Central memory CD8-positive, alpha-beta T cell (primary cell): ENCODE measurements at places on chromosomes 6 and 20.
A peak's percentile ranks its signal among the peaks of the same experiment; 100 is the strongest.

- no peaks in the 10 kb centered on the region for H3K27me3 ChIP-seq
- peaks cover 43% of the 10 kb centered on the region for H3K36me3 ChIP-seq
- peak overlapping the region; percentile 51 for H3K4me3 ChIP-seq
Measured at GRCh38 chr20:62914970-62915457, 11.3 kb downstream of the DIDO1 start.

- no peaks in the 10 kb centered on the region for H3K36me3 ChIP-seq
- no peak overlapping the region for H3K27ac ChIP-seq
- H3K4me1 ChIP-seq, result no peaks in the 10 kb centered on the region
- DNase-seq, result no peak
- H3K4me3 ChIP-seq, result no peak overlapping the region
Measured at GRCh38 chr20:24485981-24486380, 16.6 kb downstream of the SYNDIG1 start.

- no peak overlapping the region for H3K4me3 ChIP-seq
- peaks cover 82% of the 10 kb centered on the region for H3K4me1 ChIP-seq
- no peak for DNase-seq
- peaks cover 32% of the 10 kb centered on the region for H3K36me3 ChIP-seq
Measured at GRCh38 chr6:111727802-111728201, 122.1 kb upstream of the TRAF3IP2 start.

- DNase-seq, result no peak
- no peaks in the 10 kb centered on the region for H3K36me3 ChIP-seq
- no peak overlapping the region for H3K4me3 ChIP-seq
- no peaks in the 10 kb centered on the region for H3K4me1 ChIP-seq
Measured at GRCh38 chr6:120303527-120303926, 954.0 kb upstream of the MAN1A1 start.

- H3K4me1 ChIP-seq, result no peaks in the 10 kb centered on the region
- DNase-seq, result no peak
- H3K27me3 ChIP-seq, result peaks cover 53% of the 10 kb centered on the region
- no peak overlapping the region for H3K4me3 ChIP-seq
- no peaks in the 10 kb centered on the region for H3K36me3 ChIP-seq
Measured at GRCh38 chr6:151205721-151206600, 33.8 kb upstream of the AKAP12 start.

- peak overlapping the region; percentile 98 for H3K27ac ChIP-seq
- H3K4me1 ChIP-seq, result peaks cover 10% of the 10 kb centered on the region
- no peaks in the 10 kb centered on the region for H3K27me3 ChIP-seq
- H3K36me3 ChIP-seq, result peaks cover 17% of the 10 kb centered on the region
- no peak for DNase-seq
Measured at GRCh38 chr20:59948212-59948611, 8.0 kb downstream of the FAM217B start.

DNA sequence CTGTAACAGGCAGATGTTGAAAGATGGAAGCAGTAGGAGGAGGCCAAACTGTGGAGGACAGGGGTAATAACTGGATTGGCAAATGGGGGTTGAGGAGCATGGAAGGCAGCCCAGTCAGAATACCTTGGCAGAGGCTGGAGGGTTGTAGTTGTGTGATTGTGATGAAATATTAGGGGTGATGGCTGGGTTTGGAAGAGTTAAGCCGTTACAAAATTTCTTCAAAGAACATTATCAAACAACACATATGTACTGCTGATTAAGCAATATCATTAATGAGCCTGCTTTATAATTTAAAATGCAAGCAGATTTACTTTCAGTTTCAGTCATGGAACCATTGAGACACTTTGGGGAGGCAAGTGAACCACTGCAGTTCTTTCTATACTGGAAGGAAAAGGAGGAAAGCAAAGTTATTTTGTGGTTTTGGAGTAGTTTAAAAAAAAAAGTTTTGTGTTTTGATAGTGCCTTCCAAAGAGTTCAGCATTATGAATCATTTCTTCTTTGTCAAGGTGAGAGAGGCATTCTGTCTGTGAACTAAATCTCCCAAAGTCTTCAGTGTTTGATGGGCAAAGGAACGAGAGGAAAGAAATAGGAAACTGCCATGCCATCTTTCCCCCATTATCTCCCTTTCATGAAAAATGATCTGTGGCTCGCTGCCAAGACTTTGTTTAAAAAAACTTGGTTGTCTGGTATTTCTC lies 20.7 kb downstream of the FOXO3 start:
- no peaks in the 10 kb centered on the region for H3K27me3 ChIP-seq
- peaks cover 80% of the 10 kb centered on the region for H3K4me1 ChIP-seq
- peak overlapping the region; percentile 59 for H3K4me3 ChIP-seq
- DNase-seq, result no peak
- H3K36me3 ChIP-seq, result peaks cover 6% of the 10 kb centered on the region

GRCh38 chr6:88298066-88298845 lies 132.1 kb upstream of the CNR1 start:
- no peak for DNase-seq
- peaks cover 19% of the 10 kb centered on the region for H3K27me3 ChIP-seq
- no peak overlapping the region for H3K27ac ChIP-seq
- no peak overlapping the region for H3K4me3 ChIP-seq

- peaks cover 31% of the 10 kb centered on the region for H3K27me3 ChIP-seq
- no peaks in the 10 kb centered on the region for H3K4me1 ChIP-seq
- peaks cover 2% of the 10 kb centered on the region for H3K36me3 ChIP-seq
- no peak overlapping the region for H3K4me3 ChIP-seq
Measured at GRCh38 chr6:113829696-113830045, 27.5 kb upstream of the MARCKS start.

DNA sequence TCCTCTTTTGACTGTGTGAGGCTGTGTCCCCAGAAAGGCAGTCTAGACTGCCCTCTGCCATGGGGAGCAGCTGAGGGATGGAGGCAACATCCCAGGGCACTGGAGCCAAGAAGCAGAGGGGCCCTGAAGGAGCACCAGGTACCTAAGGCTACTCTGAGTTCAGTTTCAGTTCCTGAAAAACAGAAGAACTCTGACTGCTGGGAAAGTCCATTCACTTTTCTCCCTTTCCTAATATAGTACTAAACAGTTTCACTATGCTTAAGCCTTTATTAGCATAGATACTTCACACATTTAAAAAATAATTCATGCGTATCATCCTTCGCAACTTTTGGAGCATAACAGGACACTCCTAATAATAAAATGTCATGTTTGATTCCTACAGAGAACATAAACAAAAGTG lies 130.0 kb downstream of the FOXC1 start:
- peaks cover 2% of the 10 kb centered on the region for H3K36me3 ChIP-seq
- H3K27me3 ChIP-seq, result no peaks in the 10 kb centered on the region
- H3K4me3 ChIP-seq, result no peak overlapping the region

DNA sequence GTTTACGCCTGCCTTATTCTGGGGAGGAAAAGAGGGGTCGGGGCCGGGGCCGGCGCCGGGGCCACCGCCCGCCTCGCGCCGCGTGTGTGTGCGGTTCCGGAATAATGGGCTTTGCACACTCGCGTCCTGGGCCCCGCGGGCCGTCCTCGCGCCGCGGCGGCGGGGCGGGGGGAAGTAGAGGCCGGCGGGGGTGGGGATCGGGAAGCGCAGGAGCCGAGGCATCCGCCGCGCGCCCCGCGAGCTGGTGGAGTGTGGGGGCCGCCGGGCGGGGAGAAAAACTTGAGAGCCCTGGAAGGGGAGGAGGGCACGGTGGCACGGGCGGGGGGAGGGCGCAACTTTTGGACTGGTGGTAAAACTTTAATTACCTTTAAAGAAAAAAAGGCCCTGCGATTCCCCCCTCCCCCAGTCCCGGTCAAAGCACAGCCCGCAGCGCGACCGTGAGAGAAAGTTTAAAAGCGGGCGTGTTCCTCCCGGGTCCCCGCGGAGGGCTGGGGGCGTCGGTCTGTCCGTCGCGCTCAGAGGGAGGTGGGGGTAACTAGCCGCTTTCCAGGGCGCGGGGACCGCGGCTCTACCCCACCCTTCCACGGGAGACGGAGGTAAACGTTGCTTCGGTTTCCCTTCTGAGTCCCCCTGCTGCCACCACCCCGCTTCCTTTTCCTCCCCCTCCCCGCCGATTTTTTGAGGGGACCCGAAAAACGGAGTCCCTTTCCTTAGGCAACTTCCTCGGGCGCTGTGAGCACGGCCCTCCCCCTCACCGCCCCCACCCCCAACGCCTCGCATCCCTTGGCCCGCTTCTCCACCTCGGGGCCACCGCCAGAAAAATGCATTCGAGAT lies 1.9 kb downstream of the L3MBTL3 start:
- H3K27me3 ChIP-seq, result no peaks in the 10 kb centered on the region
- peak overlapping the region; percentile 74 for H3K27ac ChIP-seq
- H3K4me3 ChIP-seq, result peak overlapping the region; percentile 96
- peaks cover 22% of the 10 kb centered on the region for H3K4me1 ChIP-seq
- peaks cover 19% of the 10 kb centered on the region for H3K36me3 ChIP-seq

- H3K4me1 ChIP-seq, result peaks cover 46% of the 10 kb centered on the region
- peaks cover 6% of the 10 kb centered on the region for H3K36me3 ChIP-seq
- no peaks in the 10 kb centered on the region for H3K27me3 ChIP-seq
Measured at GRCh38 chr6:83893024-83893423, 33.5 kb downstream of the CYB5R4 start.

- peak overlapping the region; percentile 72 for H3K4me3 ChIP-seq
- no peak for DNase-seq
- H3K36me3 ChIP-seq, result peaks cover 9% of the 10 kb centered on the region
- H3K4me1 ChIP-seq, result peaks cover 21% of the 10 kb centered on the region
- H3K27ac ChIP-seq, result peak overlapping the region; percentile 77
Measured at GRCh38 chr6:170280689-170281045, 10.2 kb downstream of the DLL1 start.

DNA sequence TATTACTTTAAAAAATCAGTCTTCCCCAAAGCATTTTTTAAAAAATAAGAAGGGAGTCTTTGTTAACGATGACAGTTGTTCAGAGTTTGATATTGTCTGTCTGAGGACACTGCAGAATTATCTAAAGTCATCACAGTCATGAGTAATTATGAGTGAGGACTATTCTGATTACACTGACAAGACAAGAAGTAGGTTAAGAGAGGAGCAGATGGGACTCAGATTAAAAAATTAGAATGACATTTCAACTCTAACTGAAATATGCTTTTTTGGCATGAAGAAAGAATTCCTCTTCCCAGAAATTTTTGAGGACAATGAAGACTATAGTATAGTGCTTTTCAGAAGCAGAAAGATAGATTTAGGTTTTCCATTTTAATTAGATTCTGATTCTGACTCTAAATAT lies 456.5 kb downstream of the EPHA7 start:
- no peak overlapping the region for H3K4me3 ChIP-seq
- H3K27me3 ChIP-seq, result no peaks in the 10 kb centered on the region
- H3K4me1 ChIP-seq, result no peaks in the 10 kb centered on the region
- no peak overlapping the region for H3K27ac ChIP-seq
- H3K36me3 ChIP-seq, result no peaks in the 10 kb centered on the region
